ENCODE measurements at places on chromosomes 5 and 9.

GRCh38 chr9:99169086-99169485, 52.7 kb downstream of the ALG2 start:
- DNase-seq = no peak

DNA sequence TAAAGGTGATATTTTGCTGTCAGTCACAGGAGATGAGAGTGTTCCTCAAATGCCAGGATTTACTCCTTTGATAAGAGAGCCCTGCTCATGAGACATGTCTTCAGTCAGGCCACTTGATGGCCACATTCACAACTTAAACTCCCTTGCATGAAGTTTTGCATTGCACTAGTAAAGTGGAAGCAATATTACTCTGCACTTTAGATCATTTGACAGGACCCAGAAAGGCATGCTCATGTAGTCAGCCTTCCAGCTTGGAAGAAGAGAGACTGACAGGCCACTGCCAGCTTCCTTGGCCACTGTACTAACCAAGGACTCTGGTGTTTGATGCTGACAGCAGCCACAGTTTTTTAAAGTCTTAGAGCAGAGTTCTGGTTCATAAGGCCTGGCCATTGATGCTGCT, 42.6 kb downstream of the NPR3 start:
- peak; percentile 45 for DNase-seq

GRCh38 chr5:90285581-90285980, 124.0 kb downstream of the CETN3 start:
- DNase-seq = no peak

- no peak for DNase-seq
These were observed 49.8 kb downstream of the FSTL4 start for GRCh38 chr5:133562554-133562953.

- peak; percentile 40 for DNase-seq
These were observed 464 bp downstream of the CEMIP2 start for GRCh38 chr9:71767776-71768321.

DNA sequence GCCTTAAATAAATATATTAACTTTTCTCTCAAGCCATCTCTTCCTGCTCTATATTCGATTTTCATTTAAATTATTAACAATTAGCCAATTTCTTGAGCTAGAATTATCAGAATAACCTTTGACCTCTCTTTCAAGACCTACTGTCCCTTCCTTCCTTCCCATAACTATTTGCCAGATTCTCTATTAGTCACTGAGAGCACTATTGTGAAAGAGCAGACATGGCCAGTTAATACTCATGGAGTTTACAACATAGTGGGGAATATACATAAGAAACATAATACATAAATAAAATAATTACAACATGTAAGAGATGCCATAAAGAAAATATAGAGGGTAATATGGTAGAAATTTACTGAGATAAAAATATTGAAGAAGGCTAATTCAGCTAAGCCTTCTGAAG, 72.1 kb upstream of the CHD1 start:
- DNase-seq = peak; percentile 20

DNA sequence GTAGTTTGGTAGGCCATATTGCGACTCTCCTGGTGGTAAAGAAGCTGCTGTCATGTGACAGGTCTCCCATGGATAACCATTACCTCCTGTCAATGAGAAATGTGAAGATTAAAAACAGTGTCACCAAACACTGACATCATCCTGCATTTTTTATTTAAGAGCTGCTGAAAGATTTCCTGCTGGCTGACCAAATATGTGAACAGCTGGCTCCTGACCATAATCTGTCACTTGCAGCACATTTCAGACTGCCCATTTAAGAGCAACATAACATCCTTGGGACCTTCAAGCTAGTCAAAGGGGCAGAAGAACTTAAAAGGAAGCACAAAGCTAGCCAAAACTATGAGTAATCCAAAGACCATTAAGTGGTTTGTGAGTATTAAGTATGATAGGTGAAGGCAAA, 288.0 kb downstream of the IZUMO3 start:
- DNase-seq = no peak

DNA sequence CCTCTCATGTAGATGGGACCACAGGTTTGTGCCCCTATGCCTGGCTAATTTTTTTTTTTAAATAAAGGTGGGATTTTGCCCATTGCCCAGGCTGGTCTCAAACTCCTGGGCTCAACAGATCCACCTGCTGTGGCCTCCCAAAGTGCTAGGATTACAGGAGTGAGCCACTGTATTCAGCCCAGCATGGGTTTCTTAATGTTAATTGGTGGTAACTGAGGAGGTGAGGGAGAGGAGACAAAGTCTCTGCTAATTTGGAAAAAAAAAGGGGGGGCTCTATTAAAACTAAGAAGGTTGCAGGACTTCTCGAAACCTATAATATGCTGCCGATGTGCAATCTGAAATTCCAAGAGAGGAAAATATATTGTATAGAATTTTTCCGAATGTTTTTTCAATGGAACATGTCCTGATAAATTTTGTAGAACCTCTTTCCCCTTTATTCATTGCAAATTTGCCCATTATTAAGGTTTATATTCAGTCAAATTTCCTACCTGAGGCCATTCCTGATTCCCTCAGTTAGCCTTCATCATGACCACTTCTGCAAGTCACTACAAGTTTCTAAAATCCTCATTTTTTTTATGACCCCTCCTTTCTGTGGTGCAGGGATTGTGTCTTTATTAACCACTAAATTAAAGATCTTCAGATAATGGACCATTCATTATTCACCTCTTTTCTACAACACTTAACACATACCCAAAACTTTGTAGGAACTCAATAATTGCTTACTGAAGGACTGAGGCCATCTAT, 52.9 kb downstream of the ALDH1A1 start:
- DNase-seq = no peak

DNA sequence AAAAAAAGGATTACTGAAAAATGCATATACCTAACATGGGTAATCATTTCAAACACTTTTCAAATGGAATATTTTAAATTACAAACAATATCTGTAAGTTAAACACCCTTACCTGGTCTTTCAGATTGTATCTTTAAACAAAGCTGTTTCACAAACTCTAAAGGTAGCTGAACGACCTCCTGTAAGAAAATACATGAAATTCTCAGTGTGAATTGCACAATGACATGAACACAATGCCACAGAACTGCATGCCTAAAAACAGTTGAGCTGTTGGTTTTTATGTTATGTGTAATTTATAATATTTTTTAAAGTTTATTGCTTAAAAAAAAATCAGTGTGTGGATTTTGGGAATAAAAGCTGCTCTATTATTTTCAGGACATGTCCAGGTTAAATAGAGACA, 17.5 kb downstream of the IPPK start:
- DNase-seq = no peak

- DNase-seq = no peak
These were observed 52.2 kb downstream of the ACTL7B start for GRCh38 chr9:108803428-108804065.

GRCh38 chr5:113493446-113493845, 5.2 kb upstream of the MCC start:
- DNase-seq = no peak

GRCh38 chr9:20243841-20244240, 378.5 kb downstream of the MLLT3 start:
- DNase-seq = no peak

GRCh38 chr5:143713047-143714003, 98.6 kb upstream of the HMHB1 start:
- no peak for DNase-seq

- DNase-seq = peak; percentile 39
These were observed 28.3 kb downstream of the RAI14 start for GRCh38 chr5:34684281-34684979.

- DNase-seq = no peak
These were observed 205.0 kb downstream of the TRIO start for GRCh38 chr5:14348142-14348541.

DNA sequence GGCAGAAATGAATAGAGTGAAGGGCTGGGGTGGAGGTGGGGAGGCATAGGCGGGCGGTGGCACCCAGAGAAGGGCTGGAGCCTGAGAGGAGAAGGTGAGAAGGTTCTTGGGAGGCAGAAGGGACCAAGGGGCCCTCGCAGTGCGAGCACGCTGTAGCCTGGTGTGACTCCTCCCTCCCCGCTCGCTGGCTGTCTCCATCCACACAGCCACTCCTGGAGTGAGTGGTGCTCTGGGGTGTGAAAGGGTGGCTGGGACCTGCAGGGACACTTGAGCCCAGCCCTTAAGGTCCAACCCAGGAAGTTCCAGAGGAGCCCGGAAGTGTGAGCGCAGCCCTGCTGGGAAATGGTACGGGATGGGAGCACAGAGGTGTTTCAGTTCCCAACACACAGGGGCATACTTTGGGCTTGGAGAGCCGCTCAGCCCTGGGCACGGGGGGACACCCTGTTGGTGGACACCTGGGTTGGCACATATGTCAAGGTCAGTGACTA, 9.3 kb upstream of the SCGB3A1 start:
- no peak for DNase-seq

- DNase-seq = peak; percentile 36
These were observed 33.5 kb downstream of the ANXA6 start for GRCh38 chr5:151123897-151124751.

DNA sequence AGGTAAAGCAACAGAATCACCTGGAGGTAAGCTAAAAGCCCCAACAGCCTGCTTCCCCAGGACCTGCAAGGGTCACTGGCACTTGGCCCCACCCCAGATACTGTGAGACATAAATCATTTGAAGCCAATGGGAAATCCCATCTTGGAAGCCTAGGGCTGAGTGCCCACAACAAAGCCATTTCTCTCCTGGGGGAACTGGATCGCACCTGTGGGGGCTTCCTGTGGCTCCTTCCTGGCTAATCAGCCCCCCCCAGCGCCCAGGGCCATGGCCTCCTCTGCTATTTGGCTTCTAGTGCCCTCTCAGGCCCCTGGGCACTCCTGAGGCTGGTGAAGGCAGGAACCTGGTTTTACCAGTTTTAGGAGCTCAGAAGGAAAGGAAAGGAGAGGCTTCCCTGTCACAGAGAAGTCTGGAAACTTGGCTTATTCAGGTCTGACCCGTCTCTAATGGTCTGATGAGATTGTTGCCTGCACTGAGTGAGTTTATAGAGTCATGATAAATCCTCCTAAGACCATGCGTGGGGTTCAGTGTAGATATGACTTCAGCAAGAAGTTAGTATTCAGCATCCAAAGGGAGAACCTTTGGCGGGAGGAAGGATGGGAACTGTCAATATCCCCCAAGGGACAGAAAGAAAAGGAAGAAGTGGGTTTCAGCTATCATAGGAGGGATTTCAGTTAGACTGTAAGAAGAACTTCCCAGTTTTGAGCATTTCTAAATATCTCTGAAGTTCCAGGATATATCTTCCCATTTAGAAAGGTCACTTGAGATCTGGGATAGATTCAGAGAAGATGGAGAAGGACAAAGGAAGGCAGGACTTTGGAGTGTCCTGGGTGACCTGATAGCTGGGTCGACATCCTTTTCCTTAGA, 1.2 kb downstream of the KCNMB1 start:
- DNase-seq = no peak

DNA sequence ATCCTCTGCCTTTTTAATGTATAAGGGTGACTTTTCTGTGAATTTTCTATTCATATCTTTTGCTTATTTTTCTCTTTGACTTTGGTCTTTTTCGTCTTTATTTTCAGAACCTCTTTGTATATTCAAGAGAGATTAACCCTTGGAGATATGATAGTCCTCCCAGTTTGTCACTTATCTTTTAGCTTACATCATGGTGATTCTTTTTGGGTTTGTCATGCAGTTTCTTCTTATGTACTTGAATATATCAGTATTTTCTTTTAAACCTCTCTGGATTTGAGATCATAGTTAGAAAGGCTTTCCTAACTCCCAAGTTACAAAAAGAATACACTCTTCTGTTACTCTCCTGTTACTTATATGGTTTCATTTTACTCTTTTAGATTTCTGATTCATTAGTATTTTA, 27.5 kb upstream of the GPR21 start:
- no peak for DNase-seq

DNA sequence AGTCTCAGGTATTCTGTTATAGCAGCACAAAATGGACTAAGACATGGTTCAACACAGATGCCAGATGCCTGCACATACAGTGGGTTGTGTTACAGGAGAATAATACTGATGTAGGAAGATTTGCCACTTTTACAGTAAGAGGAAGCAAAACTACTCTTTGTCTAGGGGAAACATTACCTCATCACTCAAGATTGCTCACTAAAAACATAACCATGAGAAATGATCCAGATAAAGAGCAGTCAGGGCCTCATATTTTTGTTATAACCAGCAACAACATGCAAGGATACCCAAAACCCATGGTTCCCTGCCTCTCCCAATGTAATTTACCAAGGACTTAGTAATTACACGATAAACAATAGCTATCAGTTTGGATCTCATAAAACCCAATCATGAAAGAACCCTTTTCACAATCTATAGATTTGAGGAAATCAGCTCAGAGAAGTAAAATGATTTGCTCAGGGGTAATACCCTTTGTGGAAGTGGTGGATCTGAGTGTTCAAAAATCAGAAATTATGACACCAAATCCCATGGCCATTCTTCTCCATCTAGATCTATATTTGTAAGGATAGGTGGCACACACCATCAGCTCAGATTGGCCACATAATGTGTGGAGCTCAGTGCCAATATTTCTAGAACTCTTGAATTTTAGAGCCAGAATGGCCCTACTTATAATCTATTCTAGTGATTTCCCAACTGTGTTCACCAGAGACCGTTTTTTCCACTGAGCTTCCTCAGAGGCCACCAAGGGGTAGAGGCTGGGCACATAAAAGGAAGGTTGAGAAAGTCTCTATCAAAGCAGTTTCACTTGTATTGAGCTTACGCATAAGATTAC, 27.8 kb downstream of the DPYSL3 start:
- peak; percentile 72 for DNase-seq

- DNase-seq = no peak
These were observed 155.5 kb downstream of the RAB3C start for GRCh38 chr5:58738336-58738735.

DNA sequence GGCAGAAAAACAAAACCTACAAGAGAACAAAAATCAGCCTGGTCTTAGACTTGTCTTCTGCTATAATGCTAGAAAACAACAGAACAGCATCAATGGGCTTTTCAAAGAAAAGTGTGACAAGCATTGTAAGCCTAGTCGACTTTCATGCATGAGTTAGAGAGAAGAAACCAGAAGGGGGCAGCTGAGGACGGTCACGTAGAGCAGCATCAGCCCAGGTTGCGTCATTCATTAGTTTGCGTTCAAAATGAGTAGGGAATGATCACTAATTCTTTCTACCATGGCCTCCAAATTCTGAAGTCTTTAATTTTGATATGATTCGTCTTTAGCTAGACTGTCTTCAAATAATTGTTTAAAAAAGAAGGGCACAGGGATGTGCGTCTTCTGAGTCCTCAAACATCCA, 4.7 kb upstream of the ISCA1 start:
- peak; percentile 52 for DNase-seq

GRCh38 chr5:109168151-109168550, 241.6 kb downstream of the PJA2 start:
- no peak for DNase-seq
